ENCODE measurements at places on chromosomes 13 and 19. TPM values are rescaled to one million over a fixed set of nuclear protein-coding genes. Genes with fewer than 3 reads are reported as not detected.
A peak's percentile ranks its signal among the peaks of the same experiment; 100 is the strongest.

- DNase-seq = no peak
Observed at GRCh38 chr19:52898101-52898500, 666 bp upstream of the ZNF320 start.

- DNase-seq = peak; percentile 23
Observed at GRCh38 chr19:52622261-52622660, 15.9 kb downstream of the ZNF83 start.

DNA sequence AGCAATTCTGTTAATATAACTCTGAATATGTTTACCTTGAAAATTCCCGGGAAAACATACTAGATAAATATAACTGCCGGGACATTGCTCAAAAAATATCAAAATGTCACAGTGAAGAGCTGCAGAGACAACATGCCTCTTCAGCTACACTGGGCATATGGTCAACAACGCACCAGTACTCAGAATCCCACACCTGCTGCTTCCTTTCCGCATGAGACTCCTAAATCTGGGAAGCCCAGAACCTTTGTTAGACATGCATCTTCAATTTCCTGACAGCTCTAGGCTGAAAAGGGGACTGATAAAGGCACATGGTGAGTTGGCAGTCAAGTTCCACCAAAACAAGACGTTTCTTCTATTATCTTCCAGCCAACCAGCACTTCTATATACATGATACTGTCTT, 53.7 kb downstream of the USP12 start:
- DNase-seq = no peak

GRCh38 chr13:80036845-80037504, 304.0 kb downstream of the SPRY2 start:
- DNase-seq = no peak

- no peak for DNase-seq
Observed at GRCh38 chr19:42512743-42513304, 15.5 kb downstream of the CEACAM1 start.

The FSD1 gene
- 15.5 TPM for total RNA-seq
